ENCODE measurements at places on chromosomes 2 and 18.
A peak's percentile ranks its signal among the peaks of the same experiment; 100 is the strongest.

- DNase-seq, result no peak
These were observed 559.8 kb upstream of the FANCL start for GRCh38 chr2:58800881-58801280.

GRCh38 chr2:46375566-46376125 lies 78.4 kb downstream of the EPAS1 start:
- no peak for DNase-seq

- no peak for DNase-seq
These were observed 228.6 kb upstream of the EPAS1 start for GRCh38 chr2:46068636-46069035.

DNA sequence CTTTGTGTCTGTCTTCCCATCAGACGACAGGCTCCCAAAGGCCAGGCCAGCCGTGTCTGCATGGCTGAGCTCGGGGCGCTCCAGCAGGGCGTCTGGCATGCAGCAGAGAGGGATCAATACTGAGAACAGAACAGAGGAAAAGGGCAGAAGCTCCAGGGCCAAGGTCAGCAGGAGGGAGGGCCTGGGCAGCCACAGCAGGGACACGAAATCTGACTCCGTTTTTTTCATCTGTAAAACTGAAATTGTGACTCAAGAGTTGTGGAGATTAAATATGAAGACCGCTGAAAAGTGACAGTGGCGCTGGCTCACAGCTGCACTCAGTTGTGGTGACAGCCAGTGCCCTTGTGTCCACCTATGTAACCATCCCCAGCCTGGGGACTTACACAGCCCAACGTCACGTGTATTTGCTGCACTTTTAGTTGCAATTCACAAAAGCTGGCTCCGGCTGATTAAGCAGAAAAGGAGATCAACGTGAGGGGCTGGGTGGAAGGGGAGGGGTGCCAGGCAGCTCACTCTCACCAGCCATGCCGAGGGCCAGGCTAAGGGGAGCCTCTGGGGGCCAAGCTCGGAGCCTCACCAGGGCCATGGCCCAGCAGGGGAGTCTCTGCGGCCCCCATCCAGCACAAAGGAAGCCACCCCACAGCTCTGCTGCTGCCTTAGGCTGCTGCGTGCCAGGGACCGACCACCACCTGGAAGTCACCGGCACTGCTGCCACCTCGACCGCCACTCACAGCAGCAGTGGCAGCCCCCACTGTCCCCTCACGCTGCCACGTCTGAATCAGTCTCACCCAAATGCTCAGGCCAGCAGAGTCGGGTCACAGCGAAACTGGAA lies 74.7 kb downstream of the EIPR1 start:
- DNase-seq, result no peak

- no peak for DNase-seq
These were observed 227.5 kb upstream of the FOSL2 start for GRCh38 chr2:28165087-28165635.

GRCh38 chr2:223908304-223908998 lies 36.7 kb downstream of the WDFY1 start:
- DNase-seq, result no peak

DNA sequence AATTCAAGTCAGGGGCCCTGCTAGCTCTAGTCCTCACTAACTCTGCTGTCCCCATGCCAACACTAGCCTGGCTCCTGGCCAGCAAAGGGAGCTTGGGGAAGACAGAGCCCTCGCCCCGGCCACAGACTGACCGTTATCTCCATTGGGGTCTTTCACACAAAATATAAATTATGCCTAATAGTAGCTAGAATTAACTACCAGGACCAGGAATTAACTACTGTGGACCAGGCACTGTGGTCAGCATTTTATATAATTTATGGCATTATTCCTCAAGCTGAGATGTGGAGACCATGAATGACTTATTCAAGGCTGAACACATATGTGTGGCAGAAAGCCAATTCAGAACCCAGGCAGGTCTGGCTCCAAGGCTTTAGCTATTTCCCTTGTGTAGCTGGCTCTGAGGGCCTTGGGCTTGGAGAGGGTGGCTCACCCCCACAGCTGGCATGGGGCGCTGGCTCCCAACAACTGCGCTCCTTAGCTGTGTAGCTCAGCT lies 49.2 kb downstream of the CELF4 start:
- DNase-seq, result no peak

- no peak for DNase-seq
These were observed 106.8 kb upstream of the SERPINE2 start for GRCh38 chr2:224145751-224146355.

- no peak for DNase-seq
These were observed 112.5 kb upstream of the OTOS start for GRCh38 chr2:240252872-240253511.

DNA sequence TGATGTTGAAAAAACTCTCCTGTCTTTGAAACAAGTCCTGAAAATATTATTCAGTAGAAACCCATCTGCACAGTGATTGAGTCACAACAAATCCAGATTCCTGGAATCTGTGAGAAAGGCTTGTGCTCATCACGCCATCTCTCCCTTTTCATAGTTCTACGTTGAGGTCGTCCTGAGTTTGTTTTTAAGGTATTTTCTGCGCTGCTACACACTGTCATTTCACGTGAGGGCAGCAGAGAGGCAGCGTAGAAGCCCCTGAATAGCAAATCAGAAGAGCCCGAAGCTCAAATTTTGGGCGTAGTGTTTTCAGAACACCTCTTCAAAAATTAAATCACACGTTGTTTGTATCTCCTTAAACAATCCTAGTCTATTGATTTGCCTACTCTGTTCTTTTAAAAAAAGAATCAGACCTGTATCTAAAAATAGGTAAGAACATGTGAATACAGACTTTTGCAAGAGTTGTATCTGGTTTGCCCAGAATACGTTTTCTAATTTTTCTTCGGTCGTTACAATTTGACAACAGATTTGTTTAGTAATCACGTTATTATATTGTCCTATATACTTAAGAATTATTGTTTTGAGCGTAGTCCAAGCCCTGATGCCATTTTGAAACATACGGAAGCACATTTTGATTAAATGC lies 61.6 kb upstream of the SLC38A11 start:
- peak; percentile 11 for DNase-seq

DNA sequence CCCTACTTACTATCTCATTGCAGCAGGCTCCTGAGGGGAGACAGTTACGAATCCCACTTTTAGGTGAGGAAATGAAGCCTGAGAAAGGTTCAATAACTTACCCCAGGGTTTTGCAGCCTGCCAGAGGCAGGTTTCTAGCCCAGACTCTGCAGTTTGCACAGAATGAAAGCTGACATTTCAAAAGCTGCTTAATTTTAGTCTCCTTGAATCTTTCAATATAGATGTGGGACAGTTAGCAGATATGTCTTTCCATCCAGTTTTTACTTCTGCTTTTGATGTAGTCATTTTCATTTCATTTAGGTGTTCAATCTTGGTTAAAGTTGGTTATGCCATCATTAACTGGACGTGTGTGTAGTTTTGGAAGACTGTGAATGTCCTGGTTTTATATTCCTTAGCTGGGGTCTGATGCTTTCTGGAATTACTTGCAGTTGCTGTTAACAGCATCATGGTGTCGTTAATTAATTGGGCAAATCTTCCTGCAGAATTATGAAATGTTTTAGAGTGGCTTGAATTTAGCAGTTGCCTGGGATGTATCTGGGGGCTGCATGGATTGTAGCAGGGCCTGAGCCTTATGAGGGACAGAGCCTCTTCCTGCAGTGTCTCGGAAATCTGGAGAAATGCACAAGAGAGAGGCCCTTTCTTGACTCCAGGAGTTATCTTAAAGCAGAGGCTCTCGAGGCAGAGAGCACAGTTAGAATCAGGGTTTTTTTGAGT lies 100.8 kb downstream of the ZNF532 start:
- no peak for DNase-seq

DNA sequence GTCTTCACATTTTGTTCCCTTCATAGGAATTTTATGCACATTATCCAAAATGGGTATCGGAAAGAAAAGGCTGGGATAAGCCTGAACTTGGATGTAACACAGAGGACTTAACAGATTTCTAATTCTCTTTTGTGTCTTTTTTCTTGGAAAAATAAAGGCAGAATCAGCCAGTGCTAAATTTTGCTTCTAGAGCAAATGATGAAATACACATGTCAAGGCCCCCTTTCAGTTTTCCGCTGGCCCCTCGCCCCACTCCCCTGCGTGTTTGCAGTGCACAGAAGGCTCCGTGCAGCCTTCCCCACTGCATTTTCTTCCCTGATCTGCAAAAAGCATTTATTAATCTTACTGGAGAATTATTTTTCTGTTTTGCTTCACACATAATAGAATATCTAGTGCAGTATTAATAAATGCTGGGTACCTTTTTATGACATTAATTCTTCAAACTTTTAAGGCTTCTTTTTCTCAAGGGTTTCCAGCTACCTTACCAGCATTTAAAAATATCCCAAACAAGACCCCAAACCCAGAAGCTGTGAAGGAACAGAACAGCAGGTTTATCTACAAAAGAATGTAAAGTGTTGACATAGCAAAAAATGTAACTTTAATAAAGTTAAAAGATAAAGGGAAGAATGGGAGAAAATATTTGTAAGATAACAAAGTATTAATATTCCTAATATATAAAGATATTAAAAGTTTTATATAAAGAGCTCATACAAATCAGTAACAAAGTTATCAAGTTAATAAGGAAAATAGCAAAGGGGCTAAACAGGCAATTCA lies 81.3 kb upstream of the SPTBN1 start:
- no peak for DNase-seq

- no peak for DNase-seq
These were observed 81.6 kb upstream of the NFU1 start for GRCh38 chr2:69518841-69519240.

- DNase-seq, result no peak
These were observed 54.5 kb downstream of the SKA1 start for GRCh38 chr18:50429207-50429948.
